NB4 (cell line): ENCODE measurements at places on chromosomes 6 and 20.

DNA sequence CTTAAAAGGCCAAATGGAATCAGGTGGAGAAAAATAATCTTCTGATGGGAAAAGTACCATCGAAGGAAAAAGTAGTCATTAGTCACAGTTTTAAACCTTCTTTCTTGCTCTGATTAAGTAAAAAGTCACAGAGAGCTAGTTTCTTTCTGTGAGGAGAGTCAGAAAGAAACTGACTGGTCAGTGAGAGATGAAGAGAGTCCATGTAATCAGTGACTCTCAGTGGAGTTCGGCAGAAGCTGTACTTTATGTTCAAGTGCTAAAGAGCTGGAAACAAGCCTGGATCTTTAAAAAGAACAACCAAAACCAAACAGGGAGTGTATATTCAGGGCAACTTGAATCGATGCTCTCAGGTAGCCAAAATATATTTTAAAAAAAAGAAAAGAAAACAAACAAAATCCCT lies 44.5 kb downstream of the MDGA1 start:
- DNase-seq, result no peak

DNA sequence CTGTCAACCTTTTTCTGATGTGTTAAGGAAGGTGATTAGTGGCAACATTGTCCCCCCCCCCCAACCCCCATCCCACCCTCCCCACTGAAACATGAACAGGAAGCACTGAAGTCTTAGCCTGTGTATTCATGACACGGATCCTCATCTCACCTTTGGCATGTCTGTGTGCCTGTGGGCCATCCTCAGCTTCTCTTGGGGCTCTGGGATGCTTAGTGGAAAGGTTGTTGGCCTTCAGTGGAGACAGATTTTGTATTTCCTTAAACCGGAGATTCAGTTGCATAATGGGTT lies 93.6 kb downstream of the RREB1 start:
- DNase-seq, result no peak

- no peak for DNase-seq
Measured at GRCh38 chr20:24598346-24598745, 128.9 kb downstream of the SYNDIG1 start.

DNA sequence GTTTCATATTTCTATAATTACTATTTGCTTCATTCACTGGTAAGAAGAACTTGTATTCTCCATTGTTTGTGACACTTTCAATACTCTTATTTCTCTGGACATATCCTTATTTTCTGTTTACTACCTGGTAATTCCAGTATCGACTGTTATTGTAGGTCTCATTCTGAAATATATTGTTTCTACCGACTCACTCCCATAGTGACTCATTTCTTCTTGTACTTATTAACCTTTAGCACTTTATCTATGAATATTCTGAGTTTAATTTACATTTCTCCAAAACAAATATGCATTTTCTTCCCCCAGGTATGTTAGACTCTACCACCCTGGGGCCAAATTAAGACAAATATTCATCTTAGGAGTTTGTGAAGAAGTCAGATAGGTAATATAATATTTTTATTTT lies 164.5 kb upstream of the BTBD3 start:
- no peak for DNase-seq
